Left renal pelvis (tissue), 4 donors: ENCODE measurements at places on chromosomes 6 and 20. TPM values are rescaled to one million over a fixed set of nuclear protein-coding genes. Genes with fewer than 3 reads are reported as not detected.

DNA sequence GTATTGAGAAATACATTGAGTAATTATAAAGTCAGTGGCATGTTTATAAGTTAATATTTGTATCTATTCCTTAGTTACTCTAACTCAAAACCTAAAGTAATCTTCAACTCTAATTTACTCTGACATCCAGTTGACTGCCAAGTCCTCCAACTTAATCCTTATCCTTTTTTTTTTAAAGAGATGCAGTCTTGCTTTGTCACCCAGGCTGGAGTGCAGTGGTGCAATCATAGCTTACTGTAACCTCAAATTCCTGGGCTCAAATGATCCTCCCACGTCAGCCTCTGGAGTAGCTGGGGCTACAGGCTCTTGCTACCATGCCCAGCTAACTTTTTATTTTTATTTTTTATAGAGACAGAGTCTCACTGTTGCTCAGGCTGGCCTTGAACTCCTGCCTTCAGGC is 24.4 kb downstream of the PTPN1 start:
- DNase-seq = no peak

The AGER gene
- 14.3 TPM for polyA plus RNA-seq

DNA sequence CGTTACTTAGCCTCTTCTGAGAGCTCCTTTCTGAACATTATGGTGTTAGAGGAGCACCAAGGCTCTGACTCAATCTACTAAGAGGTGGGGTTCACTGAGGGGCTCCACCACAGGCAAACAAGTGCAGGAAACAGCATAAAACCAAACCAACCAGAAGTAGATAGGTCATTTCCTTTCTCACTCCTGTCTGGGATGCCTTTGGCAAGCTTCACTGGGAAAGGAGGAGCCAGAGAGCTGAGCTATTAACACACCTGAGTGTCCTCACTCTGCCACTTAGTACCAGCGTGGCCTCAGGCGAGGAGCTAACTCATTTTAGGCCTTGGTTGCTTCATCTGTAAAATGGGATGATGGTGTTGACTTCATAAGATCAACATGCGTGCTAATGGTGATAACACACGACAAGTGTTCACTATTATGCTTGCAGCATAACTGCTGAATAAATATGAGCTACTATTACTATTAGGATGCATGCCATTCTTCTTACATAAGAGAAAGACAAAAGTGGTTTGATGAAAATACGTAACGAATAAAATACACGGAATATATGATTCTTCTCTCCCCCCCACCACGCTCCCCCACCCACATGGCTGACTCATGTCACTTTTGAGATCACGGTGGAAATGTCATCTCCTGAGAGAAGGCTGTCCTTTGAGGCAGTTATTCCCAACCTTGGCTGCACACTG is 185.4 kb downstream of the BCAS1 start:
- DNase-seq = no peak

DNA sequence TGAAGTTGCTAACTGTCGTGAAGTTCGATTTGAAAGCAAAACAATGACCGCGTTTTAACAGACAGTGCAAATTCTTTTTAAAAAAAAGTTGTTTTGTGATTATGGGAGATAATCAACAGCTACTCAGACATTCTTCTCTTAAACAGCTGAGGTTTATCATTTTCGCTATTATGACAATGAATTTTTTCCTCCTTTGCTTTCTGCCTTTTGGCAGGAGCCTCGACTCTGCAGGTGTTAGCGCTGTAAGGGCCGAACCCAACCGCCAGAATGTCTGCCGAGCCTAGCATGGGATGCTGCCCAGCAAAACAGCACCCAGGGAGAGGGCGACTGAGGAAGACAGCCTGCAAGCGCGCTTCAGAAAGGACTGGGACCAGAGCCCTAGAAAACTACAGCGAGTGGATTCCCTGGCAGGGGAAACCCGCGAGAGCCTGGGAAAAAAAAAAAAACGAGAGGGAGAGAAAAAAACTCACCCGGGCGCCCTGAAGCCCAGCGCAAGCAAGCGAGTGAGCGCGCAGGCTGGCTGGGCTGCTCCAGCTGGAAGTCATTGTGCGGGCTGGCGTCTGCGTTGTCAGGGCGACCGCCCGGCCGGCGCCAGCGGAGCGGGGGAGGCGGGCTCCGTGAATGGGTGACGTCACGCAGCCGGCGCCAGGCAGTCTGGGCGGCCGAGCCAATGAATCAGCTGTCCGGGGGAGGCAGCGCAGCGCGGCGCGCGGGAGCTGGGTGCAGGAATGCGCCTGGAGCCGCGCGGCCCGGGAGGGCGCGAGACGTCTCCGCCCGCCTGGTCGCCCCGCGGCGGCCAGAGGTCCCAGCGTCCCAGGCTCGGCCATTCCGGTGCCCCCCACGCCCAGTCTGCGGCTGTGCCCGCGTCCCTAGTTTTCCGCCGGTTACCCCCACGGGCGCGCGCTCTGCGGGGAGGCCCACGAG is 32.7 kb upstream of the ID4 start:
- peak; percentile 92 for DNase-seq

The PRSS16 gene
- polyA plus RNA-seq = 0.16 TPM

The ROS1 gene
- polyA plus RNA-seq = not detected

GRCh38 chr20:53734006-53734688 is 140.5 kb upstream of the ZNF217 start:
- DNase-seq = no peak

GRCh38 chr6:142756215-142756630 is 188.8 kb downstream of the HIVEP2 start:
- no peak for DNase-seq
